ENCODE measurements at places on chromosomes 3 and 15. TPM values are rescaled to one million over a fixed set of nuclear protein-coding genes. Genes with fewer than 3 reads are reported as not detected.
A peak's percentile ranks its signal among the peaks of the same experiment; 100 is the strongest.

The CYP1A2 gene
- total RNA-seq, result not detected

The TRMT10C gene
- 26.1 TPM for total RNA-seq

The KLHL25 gene
- 24.8 TPM for total RNA-seq

The RHOV gene
- total RNA-seq, result 77.4 TPM

The MKRN2OS gene
- total RNA-seq, result 0.91 TPM

The CCR8 gene
- not detected for total RNA-seq

The PIK3CB gene
- total RNA-seq, result 54.2 TPM

The COLQ gene
- total RNA-seq, result 1.6 TPM

The HTR3E gene
- total RNA-seq, result 1.1 TPM

The WNT5A gene
- total RNA-seq, result 8.9 TPM

The DNASE1L3 gene
- 0.95 TPM for total RNA-seq

The EOMES gene
- not detected for total RNA-seq

The SMAD6 gene
- 6.8 TPM for total RNA-seq

GRCh38 chr15:56869573-56869972, 48.9 kb upstream of the TCF12 start:
- H3K4me1 ChIP-seq, result peaks cover 12% of the 10 kb centered on the region
- no peaks in the 10 kb centered on the region for H3K27me3 ChIP-seq
- H3K27ac ChIP-seq, result no peak overlapping the region

GRCh38 chr3:25471081-25471768, 43.2 kb downstream of the RARB start:
- H3K36me3 ChIP-seq, result no peaks in the 10 kb centered on the region
- no peaks in the 10 kb centered on the region for H3K27me3 ChIP-seq
- DNase-seq, result no peak
- no peak overlapping the region for H3K4me3 ChIP-seq
- H3K4me1 ChIP-seq, result peaks cover 25% of the 10 kb centered on the region

DNA sequence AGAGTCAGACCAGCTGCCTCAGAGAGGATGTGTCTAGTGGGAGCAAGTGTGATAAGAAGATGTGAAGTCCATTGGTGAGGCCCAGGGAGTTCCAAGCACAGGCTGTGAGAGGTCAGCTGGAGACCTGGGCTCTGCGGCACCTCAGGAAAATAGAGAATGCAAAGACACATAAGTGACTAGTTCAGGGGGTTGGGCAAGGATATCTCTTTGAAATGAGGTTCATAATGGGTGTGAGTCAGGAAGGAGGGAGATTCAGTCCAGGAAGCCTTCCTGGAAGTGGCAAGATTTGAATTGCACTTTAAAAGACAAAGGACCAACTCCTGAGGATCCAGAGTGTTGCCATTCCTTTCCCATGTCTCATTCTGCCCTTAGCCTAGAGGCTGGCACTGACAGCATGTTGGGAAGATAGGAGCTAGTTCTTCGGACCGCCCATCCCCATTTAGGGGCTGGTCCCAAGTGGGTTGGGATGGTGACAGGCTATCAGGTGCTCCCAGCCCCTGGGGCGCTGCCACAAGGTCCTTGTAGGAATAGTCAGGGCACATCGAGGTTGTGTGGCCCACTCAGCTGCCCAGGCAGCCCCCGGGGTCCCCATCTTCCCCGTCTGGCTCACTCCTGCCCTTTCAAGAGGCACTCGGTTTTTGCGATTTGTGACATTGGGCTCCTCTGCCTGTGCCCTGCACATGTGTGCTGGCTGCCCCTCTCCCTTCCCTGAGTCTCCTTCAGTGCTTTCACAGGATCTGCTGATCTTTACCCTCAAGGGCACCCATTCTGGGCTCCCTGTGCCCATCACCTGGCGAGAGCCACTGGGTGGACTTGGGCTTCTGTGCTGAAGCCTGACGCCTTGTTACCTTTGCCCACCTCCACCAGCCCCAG, 23.7 kb downstream of the ESYT3 start:
- no peak overlapping the region for H3K27ac ChIP-seq
- no peaks in the 10 kb centered on the region for H3K36me3 ChIP-seq
- no peaks in the 10 kb centered on the region for H3K27me3 ChIP-seq
- DNase-seq, result peak; percentile 33
- peaks cover 8% of the 10 kb centered on the region for H3K4me1 ChIP-seq

- no peak overlapping the region for H3K27ac ChIP-seq
- DNase-seq, result no peak
- H3K36me3 ChIP-seq, result no peaks in the 10 kb centered on the region
- H3K4me1 ChIP-seq, result no peaks in the 10 kb centered on the region
- H3K27me3 ChIP-seq, result no peaks in the 10 kb centered on the region
These were observed 419.3 kb downstream of the EPHB1 start for GRCh38 chr3:135214400-135214799.

DNA sequence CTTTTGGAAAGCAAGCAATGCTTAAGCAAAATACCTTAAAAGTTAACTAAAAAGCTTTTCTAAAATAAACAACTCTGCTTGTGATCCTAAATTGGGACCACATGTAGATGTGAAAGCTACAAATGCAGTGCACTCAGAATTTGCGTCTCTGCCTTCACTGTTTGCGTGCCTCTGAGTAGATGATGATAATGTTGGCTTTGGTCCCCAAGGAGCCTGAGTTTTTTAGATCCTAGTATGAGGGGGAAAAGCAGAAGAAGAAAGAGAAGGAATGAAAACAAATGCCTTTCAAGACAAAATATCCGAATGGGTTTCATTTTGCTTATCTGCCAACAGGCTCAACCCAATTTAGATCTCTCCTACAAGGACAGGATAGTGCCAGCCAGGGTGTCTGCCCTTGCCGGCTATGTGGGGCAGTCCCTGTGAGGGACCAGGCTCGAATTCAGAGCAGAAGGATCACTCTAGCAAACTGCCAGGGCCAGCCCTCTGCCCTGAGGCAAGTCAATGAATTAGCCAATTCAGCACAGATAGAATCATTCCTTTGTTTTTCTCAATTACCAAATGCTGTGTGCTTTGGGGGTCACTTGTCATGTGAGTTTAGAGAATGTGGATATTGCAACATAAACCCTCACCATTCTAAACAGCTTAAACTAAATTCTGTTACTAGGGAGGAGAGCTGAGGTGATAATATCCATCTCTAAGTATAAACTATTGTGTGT, 28.5 kb downstream of the SCG5 start:
- DNase-seq, result peak; percentile 83
- no peaks in the 10 kb centered on the region for H3K27me3 ChIP-seq
- peak overlapping the region; percentile 71 for H3K27ac ChIP-seq
- no peaks in the 10 kb centered on the region for H3K36me3 ChIP-seq

DNA sequence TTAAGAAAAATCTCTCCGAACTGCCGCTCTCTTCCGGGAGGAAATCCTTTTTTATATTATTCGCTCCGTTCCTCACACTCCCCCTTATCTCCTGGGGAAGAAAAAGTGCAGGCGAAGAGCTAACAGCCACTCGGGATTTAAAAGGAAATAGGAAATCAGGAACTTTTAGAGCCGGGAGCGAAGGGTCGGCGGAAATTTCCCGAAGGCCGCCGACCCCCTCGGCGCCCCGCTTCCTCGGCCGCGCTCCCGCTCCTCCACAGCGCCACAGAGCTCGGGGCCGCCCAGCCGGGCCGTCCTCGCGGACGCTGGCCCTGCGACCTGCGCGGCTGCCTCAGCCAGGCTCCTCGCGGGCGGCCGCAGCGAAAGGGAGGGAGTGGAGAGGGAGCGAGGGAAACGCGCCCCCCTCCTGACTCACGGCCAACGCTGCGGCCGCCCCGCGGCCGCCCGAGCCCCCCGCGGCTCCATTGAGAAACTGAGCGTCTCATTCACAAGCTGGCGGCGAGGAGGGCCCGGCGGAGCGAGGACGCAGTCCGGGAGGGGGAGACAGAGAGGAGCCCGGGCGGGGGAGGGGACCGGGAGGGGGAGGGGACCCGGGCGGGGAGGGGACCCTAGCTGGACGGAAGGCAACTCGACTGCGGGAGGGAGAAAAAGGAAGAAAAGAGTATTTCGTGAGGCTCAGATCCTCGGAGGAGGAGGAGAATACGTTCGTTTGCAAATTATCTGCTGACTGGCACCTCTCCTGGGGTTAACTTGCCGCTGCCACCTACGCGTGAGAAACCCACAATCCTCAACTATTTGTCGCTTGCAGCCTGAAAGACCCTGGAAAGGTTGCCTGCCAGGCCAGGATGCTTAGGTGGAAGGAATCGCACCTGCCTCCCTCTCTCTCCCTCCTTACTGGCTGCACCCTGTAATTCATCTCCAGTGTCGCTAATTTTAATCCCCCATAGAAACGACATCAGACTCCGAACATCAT, at the start of gene PTPN9:
Gene PTPN9, minus strand, starts transcription at position 368 of the 973 bp plus-strand sequence. CDS start 539 bp downstream, outside the sequence.
- H3K27me3 ChIP-seq, result no peaks in the 10 kb centered on the region
- no peaks in the 10 kb centered on the region for H3K36me3 ChIP-seq
- H3K4me3 ChIP-seq, result peak within 1 kb of the TSS; percentile 76
- DNase-seq, result peak; percentile 86

GRCh38 chr3:177828208-177828565, 630.9 kb upstream of the TBL1XR1 start:
- H3K4me1 ChIP-seq, result peaks cover 28% of the 10 kb centered on the region
- H3K4me3 ChIP-seq, result no peak overlapping the region
- H3K36me3 ChIP-seq, result no peaks in the 10 kb centered on the region
- H3K27ac ChIP-seq, result no peak overlapping the region

DNA sequence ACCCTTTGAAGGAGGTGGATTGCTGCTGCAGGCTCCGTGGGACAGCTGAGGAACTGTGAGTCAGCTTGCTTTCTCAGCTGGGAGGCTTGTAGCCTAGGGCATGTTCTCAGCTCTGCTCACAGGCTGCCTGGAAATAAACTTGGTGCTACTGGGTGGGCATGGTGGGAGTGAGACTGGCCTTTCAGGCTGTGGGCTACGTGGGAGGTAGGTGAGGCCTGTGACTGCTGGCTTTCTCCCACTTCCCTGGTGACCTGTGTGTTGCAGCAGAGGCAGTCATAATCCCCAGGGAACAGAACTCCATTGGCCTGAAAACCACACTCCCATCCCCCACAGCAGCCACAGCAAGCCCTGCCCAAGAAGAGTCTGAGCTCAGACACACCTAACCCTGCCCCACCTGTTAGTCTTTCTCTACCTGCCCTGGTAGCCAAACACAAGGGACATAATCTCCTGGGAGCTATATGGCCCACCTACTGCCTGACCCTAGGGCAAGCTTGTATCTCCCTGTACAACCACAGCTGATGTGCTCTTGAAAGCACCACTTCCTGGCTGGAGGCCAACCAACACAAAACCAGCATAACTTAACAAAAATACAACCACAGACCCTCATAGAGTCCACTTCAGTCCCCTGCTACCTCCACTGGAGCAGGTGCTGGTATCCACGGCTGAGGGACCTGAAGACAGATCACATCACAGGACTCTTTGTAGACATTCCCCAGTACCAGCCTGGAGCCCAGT, 236.5 kb downstream of the SQOR start:
- DNase-seq, result no peak
- H3K27me3 ChIP-seq, result no peaks in the 10 kb centered on the region
- H3K36me3 ChIP-seq, result no peaks in the 10 kb centered on the region
- H3K27ac ChIP-seq, result no peak overlapping the region

- H3K36me3 ChIP-seq, result no peaks in the 10 kb centered on the region
- no peaks in the 10 kb centered on the region for H3K27me3 ChIP-seq
- no peak overlapping the region for H3K4me3 ChIP-seq
These were observed 23.4 kb upstream of the ZFAND6 start for GRCh38 chr15:80036071-80036470.

- H3K27me3 ChIP-seq, result no peaks in the 10 kb centered on the region
- H3K4me3 ChIP-seq, result no peak overlapping the region
- no peak for DNase-seq
These were observed 15.4 kb upstream of the SLC22A13 start for GRCh38 chr3:38250198-38250597.

GRCh38 chr3:42071904-42072812, 19.0 kb upstream of the TRAK1 start:
- peak overlapping the region; percentile 62 for H3K27ac ChIP-seq
- peak overlapping the region; percentile 31 for H3K4me3 ChIP-seq
- DNase-seq, result peak; percentile 82
- no peaks in the 10 kb centered on the region for H3K27me3 ChIP-seq

DNA sequence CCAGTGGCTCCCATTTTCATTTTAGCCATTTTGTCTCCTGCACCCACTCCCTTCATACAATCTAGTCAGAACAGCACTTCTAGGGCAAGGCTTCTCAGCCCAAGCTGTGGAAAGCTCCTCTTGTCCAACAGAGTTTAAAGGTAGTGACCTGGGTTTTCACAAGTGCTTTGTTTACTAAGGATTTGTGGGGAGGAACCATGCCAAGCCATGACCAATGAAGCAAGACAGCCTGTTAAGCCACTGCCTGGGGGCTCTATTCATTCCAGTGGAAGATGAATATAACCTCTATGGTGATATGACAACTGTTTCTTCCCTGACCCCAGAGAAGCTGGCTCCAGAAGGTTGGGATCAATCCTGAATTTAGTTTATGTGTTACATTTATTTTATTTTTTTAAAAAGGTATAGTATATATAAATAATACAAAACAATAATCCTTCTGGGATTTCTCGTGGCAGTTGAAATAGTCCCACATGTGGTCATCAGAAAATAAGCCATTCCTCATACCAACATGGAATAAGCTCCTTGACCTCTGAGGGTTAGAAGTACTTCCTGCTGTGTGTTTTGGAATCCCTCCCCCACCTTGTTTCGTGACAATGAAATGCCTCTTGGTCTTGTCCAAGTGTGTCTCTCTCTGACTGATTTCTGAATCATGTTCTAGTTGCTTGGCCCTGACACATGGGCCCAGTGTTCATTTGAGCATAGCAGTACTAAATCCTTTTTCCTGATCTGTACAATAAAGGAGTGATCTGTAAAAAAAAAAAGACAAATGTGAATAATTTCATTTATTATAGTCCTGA, 13.3 kb upstream of the THUMPD3 start:
- H3K27ac ChIP-seq, result no peak overlapping the region

DNA sequence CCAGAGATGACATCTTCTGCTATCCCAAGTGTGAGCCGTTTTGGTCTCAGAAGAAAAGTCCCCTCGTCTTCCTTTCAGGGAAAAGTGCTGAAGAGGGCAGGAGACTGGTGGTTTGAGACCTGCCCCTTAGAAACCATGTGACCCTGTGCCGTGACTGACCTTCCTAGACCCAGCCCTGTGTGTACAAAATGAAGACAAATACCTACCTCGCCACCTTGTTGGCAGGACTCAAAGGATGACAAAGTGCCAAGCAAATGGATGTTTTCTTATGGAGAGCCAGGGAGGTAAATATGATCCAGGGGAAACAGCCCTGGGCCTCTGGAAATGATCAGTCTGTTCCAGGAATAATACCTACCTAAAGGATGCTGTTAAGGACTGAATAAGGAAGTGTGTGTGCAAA, 41.3 kb downstream of the FAM174B start:
- no peaks in the 10 kb centered on the region for H3K36me3 ChIP-seq
- H3K27me3 ChIP-seq, result no peaks in the 10 kb centered on the region
- no peak overlapping the region for H3K27ac ChIP-seq
- H3K4me3 ChIP-seq, result no peak overlapping the region
- peaks cover 7% of the 10 kb centered on the region for H3K4me1 ChIP-seq
- no peak for DNase-seq
